CD8-positive, alpha-beta memory T cell (primary cell): ENCODE measurements at places on chromosomes 3 and 15.

- no peak for DNase-seq
These were observed 33.0 kb downstream of the VPS13C start for GRCh38 chr15:62027263-62027565.

DNA sequence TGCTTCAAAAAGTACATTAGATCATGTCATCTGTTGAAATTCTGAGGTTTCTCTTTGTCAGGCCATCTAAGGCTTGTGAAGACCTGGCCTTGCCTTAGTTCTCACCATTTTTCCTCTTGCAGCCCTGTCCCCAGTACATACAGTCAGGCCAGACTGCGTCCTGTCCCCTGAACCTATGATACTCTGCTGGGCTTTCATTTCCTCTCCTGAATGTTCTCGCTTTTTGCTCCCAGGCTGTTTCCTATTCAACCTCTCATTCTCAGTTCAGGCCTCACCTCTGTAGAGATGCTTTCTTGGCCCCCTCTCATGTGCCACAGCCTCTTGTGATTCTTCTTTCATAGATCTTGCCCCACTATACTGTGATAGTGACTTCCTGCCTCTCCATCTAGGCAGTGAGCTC lies 648.8 kb upstream of the KCNMB2 start:
- no peak for DNase-seq

GRCh38 chr3:149516920-149517319 lies 42.4 kb downstream of the TM4SF4 start:
- no peak for DNase-seq

GRCh38 chr15:73947651-73948050 lies 21.4 kb downstream of the LOXL1 start:
- DNase-seq: no peak

GRCh38 chr3:105513042-105513441 lies 146.3 kb downstream of the ALCAM start:
- no peak for DNase-seq

DNA sequence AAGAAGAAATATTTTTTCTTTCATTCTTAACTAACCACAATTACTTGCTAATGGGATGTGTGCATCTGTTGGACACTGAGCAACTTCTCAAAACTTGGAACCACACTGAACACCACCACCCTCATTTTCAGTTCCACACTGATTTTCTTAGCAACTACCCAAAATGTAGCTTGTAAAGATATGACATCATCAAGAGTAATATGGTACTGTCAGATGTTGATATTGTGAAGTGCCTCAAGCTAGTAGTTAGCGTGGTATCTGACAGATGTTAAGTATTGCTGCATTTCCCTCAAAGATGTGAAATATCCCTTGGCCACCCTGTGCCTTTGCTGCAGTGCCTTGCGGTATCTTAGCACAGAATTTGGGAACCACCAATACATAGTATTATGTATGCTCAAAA lies 9.3 kb downstream of the RFTN1 start:
- no peak for DNase-seq

GRCh38 chr15:88191812-88192165 lies 64.8 kb downstream of the NTRK3 start:
- DNase-seq: no peak

DNA sequence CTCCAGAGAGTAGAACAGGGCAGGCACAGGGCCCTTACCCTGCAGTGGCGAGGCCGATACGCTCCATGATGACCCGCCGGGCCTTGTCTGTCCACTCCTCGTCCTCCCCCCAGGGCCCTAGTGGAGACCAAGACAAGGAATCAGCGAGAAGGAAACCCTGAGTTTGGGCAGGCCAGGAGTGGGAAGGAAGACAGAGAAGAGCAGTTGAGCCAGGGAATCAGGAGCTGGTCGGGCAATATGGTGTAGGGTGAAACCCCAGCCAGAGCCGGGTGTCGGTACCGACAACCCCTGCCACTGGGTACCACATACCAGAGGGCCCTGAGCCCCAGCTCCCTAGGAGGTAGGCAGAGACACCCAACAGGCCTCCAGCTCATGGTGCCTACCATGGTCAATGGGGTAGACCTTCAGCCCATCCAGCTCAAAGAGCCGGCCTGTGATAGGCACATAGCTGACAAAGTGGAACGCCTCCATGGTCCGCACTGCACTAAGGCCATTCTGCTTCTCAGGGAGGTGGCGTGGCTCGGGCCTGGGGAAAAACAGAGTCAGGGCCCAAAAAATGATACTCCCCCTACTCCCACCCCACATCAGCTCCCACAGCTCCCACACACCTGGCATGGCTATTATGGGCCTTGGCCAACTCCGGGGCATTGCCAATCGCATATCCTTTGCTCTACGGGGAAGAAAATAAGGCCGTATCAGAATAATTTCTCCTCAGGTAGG lies 38.0 kb downstream of the SEMA3G start:
- no peak for DNase-seq

DNA sequence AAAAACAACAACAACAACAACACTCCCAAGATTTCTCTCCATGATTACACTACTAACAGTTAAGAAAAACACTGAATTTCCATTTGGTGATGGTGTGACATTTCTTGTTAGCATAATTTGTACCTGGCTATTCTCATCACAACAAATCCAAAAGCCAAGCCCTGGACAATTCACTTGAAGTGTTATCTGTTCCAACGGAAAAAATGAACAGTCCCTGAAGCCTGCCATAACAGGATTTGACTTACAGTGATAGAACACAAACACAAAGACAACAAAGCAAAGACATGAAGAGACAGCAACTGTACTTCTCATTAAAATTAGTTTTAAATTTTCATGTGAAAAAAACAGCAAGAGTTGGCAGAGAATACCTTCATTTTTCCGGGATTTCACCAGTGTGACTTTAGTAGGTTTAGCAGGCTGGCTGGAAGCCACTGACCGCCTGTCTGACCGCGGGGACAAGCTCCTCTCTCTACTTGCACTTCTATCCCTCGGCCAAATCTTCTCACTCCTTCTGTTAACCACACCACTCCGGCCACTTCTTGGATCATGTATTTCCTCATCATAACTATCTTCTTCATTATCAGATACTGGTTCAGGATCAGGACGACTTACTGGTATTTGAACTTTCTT lies 56.3 kb downstream of the TJP1 start:
- no peak for DNase-seq

DNA sequence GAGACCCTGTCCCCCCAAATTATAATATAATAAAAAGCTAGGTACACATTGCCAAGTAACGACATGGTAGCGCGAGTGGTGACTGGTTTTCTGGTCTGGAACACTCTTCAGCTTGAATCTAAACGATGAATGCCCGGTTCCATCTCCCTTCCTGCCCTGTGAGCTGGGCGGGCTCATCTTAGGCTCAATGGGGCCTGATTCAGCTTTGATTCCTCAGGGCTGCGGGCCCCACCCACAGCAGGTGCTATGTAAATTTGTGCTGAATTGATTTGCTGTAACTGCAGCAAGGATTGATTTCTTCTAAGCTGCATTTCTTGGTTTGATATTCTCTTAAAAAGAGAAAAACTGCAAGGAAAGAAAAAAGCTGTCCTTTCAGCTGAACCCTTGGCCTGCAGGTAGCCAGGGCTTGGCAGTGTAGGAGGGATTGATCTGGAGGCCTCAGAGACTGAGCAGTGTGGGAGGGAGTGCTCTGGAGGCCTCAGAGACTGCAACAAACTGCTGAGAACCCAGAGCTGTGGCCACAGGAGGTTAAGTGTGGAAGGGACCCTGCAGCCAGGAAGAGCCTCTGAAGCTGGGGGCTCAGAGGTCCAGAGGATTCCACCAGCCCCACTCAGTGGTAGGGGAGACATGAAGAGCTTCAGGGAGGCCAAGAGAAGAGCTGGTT lies 231.6 kb downstream of the XXYLT1 start:
- no peak for DNase-seq

DNA sequence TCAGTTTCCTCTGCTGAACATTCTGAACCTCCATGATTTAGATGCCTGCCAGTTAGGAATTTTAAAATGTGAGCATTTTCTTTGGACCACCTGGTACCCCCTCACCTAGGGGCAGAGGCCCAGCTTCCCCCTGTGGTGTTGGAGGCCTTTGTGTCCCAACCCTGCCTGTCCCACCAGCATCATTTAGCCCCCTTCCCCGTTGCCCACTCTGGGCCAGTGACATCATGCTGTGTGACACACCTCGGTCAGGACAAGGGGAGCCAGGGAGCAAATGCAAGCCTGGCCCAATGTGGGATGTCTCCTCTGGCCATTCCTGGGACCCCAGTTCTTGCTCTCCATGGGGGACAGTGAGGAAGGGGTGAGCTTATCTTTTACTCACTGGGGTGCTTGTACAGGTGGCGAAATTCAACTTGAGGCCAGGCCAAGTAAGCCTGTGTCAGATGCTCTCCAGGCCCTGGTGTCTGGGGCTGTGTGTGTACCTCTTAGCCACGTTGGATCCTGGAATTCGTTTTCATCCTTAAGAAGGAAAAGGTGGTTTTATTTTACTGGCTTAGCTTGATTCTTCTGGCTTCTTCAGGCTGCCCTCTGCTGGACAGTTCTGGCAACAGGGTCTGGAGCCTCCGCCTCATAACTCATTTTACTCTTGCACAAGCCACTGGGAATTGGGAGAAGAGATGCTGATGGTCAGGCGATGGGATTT lies 49.7 kb upstream of the MYZAP start:
- DNase-seq: no peak

DNA sequence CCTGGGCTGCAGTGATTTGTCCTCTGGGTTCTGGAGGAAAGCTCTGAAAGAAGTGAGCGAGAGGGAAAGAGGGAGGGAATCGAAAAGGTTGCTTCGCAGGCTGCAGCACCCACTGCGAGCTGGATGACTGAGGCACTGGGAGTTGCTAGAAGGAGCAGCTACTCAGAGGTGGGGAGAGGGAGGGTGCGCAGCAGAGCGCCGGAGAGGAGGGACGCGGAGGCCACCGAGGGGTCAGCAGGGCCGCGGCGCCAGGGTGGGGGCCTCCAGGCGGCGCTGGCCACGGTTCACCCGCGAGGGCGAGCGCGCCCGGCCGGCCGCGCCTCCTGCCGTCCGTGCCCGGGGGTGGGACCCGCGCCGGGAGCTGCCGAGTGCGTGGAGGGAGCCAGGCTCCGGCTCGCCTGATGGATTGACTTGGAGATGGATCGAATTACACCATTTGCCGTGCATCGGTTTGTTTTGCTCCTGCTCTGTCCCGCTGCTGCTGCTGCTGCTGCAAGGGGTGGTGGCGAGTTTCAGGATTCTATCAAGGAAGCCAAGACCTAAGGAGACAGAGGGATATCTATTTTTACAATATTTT lies at the start of gene SEMA6D:
TSS of gene SEMA6D (plus strand) at position 470 of the 577 bp plus-strand sequence. CDS start 42,294 bp downstream, outside the sequence.
- no peak for DNase-seq

DNA sequence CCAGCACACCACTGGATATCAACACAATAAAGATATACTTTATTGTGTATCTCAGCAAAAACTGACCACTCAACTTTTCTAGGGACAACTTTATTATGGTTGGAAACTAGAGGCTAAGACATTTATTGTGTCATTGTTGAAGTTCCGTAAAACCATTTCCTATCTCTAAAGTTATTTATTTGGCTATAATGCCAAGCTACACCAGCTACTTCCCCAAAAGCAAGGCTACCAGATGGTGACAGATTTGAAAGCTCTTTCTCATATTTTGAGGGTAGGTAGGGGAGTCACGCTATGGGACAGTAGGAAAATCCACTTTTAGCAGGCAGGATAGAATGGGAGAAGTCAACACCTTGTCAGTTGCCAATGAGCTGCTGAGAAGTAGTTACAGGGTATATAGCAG lies 834.6 kb upstream of the CFAP20DC start:
- DNase-seq: no peak

- DNase-seq: no peak
These were observed 103.9 kb upstream of the AKAP13 start for GRCh38 chr15:85276508-85276907.

DNA sequence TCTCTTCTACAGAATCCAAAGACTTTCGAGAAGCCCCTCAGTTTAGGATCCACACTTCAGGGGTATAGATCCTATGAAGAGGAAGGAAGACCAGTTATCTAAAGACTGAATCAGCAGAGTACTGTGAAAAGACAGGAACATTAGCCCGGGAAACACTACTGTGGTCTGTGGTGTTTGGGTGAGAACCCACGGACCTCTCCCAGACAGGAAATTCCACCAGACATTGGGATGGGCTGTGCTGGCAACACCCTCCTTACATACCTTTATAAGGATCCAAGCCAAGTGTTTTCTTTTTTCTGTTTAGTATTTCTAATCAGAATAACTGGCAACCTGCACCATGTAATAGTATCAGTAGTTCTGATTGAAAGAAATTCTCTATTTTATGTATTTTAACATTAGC lies 14.1 kb downstream of the TMEM207 start:
- no peak for DNase-seq

- DNase-seq: no peak
These were observed 35.2 kb downstream of the DNASE1L3 start for GRCh38 chr3:58175437-58176184.

DNA sequence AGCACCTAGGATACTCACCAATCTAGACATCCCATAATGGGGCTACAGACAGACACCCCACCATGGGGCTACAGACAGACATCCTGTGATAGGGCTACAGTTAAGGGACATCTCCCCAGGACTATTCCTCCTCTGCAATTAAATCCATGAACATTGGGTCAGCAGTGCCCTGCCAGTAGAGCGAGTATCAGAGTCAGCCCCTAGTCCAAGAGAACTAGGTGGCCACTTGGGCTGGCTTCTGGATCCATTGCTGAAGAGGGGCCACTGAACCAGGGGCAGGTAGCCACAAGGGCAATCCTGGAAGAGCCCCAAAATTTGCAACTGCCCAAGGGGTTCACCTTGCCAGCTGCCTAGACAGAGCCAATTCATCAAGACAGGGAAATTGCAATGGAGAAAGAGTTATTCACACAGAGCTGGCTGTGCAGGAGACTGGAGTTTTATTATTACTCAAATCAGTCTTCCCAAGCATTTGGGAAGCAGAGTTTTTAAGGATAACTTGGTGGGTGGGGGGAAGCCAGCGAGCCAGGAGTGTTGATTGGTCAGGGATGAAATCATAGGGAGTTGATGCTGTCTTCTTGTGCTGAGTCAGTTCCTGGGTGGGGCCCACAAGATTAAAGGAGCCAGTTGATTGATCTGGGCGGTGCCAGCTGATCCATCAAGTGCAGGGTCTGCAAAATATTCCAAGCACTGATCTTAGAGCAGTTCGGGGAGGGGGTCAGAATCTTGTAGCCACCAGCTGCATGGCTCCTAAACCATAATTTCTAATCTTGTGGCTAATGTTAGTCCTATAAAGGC lies 170.2 kb upstream of the SMAD3 start:
- DNase-seq: no peak

- no peak for DNase-seq
These were observed 14.9 kb downstream of the NME9 start for GRCh38 chr3:138314751-138315150.

DNA sequence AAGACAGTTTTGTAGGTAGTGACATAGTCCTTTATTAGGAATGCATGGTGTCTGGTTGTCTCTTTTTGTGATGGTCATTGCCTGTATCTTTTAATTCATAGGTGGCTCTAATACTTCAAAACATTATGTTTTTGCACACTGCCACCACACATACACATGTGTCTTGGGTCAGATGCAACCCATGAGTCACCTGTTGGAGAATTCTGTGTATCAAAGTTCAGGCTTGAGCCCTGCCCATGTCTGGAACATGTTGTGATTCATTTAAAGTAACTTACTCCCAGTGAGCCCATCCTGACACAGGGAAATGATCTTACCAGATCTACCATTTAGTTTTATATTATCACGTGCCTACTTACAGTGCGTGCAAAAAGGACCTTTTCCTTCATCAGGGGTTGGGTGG lies 142.7 kb downstream of the GHSR start:
- no peak for DNase-seq

GRCh38 chr15:45962733-45963132 lies 327.9 kb downstream of the SQOR start:
- DNase-seq: no peak
